ENCODE measurements at places on chromosomes 1 and 21.

DNA sequence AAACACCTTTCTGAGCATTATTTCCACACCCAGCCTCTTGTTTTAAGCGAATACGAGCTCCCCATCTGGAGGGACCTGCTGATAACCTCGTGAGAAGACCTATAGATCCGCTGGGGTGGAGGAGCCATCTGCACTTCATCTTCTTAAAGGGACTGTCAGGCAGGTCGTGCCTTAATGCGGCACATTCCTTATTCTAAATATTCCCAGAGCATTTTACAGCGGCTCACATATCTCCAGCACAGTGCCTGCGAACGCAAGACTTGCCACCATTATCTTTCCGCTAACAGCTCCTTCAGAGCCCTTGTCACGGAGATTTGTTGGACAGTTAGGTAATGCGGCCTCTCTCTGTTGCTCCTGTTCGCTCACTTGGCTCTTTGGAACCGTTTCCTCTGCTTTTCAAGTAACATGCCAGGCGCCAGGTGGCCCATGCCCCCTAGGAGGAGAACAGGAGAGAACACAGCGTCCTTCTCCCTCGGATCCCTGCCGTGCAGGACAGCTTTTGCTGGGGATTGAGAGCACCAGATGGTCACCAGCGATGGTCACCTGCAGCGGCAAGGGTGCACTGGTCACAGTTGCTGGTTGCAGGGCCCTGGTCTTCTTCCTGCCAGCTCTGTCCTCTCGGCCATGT, 162.4 kb downstream of the PGBD5 start:
- DNase-seq, result no peak

DNA sequence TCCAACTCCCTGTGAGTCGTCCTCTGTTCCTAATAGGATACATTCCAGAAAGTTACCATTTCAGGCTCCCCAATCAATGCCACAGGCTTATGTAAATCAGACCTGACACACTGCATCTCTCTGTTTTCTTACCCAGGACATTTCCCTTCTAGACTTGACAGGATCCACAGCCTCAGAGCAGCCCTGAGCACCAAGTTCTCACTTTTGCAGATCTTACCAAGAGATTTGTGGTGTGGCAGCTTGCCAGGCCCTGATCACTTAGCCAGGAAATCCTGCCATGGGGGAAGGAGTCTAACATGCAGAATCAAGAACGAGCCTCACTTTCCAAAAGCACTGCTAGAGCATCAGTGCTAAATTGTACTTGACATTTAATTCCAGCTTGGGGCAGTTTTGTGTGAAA, 202.9 kb downstream of the TBX15 start:
- no peak for DNase-seq

DNA sequence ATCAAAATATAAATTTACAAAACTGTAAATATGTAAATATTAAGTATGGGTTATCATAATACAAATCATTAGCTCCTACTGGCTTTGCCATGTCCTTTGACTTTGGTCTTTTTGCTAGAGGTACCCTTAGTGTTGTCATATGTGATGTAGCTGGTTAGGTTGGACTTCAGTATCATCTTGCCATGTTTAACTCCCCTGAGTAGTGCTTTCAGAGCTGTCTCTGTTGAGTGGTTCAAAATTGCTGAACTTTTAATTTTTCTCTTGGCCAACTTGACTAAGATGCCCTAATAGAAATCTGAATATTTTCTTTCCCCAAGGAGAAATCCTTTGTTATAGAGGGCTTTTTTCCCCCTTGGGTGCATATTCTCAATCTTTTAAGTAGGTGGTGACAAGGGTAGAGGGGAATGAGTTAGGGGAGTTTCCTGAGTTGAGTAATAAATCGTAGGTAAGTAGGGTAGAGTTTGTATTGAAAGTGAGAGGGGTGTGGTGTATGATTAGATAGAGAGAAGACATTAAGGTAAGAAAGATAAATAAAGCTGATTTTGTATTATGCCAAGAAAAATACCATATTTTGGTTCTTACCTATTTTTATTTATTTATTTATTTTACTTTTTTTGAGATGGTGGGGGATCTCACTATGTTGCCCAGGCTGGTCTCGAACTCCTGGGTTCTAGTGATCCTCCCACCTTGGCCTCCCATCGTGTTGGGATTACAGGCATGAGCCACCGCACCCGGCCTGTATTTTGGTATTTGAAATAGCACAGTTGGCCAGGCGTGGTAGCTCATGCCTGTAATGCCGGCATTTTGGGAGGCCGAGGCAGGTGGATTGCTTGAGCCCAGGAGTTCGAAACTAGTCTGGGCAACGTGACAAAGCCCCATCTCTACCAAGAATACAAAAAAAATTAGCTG, 21.8 kb downstream of the RPRD2 start:
- DNase-seq, result no peak

GRCh38 chr1:168005529-168005928, 68.7 kb upstream of the MPC2 start:
- no peak for DNase-seq

GRCh38 chr21:14064296-14064645, 146.5 kb downstream of the LIPI start:
- DNase-seq, result no peak

DNA sequence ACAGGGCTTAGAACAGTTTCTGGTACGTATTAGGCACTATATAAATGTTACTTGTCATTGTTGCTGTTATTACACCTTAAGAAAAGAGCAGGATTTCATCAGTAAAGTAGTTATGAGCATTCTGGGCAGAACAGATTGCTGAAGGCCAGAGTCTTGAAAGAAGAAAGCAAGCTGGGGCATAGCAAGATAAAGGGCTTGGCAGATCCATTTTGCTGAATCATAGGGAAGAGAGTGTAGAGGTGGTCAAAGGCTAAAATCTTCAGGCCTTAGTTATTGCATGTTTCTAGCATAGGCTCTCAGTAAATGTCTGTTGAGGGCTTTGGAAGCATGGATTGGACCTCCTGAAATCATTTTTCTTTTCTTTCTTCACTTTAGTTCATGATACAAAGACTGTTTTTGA, 67.5 kb downstream of the PLA2G4A start:
- no peak for DNase-seq

DNA sequence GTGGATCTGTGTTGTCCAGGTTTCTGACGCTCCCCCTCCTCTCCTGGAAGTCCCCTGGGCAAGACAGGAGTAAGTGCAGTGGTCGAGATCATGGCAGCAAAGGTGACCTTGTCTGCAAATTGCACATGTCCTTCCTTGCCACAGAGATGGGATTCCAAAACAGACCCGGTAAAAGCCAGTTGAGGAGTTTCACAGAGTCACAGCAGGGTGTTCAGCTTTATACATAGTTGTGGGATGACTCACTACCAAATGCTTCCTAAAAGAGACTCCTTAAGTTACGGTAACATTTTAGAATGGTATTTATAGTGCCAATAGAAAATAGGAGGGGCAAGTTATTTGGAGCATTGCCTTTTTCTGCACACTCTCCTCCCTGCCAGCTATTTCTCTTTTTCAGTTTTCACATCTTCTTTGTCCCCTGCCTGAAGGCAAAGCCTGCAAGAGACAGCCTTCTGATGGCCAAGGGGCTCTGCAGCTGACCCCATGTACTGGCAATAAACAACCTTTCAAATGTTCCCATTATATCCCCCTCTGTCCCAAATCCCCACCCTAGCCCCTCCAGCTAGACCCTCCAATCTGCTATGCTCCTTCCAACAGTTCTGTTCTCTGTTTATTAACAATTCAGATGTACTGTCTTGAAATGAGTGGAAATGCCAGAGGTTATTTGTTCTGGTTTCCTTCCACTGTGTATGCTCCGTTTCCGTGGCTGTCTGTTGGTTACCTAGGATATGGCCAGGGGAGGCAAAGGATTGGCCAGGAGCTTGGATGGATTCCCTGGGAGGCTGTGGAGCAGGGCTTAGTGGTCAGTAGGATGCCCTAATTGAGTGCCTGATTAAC, 115.0 kb downstream of the TGFB2 start:
- no peak for DNase-seq

Measured in activated T-cell treated with anti-CD3 and anti-CD28 coated beads, Interleukin-2, amount 50 U/mL, for 4 hours (primary cell).